ENCODE measurements at places on chromosomes 16 and 17. TPM values are rescaled to one million over a fixed set of nuclear protein-coding genes. Genes with fewer than 3 reads are reported as not detected.

The PHKG2 gene
- 24.7 TPM for polyA plus RNA-seq

DNA sequence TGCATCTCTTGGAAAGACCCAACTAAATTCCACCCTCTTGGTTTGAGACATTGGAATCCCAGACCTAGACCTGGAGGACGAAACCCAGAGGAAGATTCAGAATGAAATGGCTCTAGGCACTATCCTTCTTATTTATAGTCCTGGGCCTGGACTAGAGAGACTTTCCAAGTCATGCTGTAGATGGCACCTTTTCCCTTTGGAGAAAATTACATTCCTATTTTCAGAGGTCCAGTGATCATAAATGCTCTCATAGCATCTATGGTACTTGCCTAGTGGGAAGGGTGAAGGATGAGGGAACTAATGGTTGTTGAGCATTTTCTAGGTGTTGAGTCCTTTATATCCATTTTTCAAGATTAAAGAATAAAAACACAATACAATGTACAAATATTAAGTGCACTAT, 37.1 kb downstream of the SPACA3 start:
- no peak for DNase-seq

- DNase-seq: no peak
Observed at GRCh38 chr16:50040018-50040417, 15.0 kb downstream of the CNEP1R1 start.

GRCh38 chr17:76481071-76481655, 13.8 kb downstream of the AANAT start:
- peak; percentile 82 for DNase-seq

DNA sequence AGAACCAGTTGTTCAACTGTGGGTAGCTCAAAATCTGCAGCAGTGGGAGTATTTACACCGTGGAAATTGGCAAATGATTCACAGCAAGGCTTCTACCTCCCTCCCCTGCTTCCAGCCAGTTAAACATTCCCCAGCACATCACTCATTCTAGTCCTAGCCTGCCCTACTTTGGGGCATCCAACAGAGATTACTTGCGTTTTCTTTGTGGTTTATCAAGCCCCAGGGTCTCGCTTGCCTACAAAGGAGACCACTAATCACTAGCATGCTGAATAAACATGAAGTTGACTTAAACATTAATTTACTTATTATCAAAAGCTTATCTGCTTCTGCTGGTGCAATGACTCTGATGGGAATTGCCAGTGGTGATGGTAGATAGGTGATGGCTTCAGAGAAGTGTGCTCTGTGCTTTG, 94.5 kb downstream of the MARF1 start:
- DNase-seq: no peak

DNA sequence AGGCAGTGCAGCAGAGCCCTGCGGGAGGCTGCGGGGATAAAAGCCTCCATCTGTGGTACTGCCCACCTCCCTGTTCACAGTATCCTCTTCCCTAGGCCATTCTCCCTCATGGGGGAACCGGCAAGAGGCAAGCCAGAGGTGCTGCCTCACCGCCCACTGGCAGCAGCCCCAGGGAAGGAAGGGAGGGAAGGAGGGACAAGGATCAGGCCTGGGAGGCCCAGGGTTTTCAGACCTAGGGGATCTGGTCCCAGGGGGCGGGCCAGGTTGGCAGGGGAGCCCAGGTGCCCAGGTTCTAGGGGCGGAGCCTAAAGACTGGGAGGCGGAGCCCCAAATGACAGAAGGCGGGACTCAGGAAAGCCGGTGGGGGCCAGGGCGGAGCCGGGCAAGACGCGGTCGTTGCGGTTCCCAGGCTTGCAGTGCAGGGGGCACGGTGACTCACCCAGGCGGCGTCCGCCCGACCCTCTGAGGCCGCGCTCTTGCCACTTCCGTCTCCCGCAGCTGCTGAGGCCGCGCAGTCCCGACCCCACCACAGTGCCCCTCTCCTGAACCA, 3.0 kb upstream of the MTMR4 start:
- DNase-seq: no peak

DNA sequence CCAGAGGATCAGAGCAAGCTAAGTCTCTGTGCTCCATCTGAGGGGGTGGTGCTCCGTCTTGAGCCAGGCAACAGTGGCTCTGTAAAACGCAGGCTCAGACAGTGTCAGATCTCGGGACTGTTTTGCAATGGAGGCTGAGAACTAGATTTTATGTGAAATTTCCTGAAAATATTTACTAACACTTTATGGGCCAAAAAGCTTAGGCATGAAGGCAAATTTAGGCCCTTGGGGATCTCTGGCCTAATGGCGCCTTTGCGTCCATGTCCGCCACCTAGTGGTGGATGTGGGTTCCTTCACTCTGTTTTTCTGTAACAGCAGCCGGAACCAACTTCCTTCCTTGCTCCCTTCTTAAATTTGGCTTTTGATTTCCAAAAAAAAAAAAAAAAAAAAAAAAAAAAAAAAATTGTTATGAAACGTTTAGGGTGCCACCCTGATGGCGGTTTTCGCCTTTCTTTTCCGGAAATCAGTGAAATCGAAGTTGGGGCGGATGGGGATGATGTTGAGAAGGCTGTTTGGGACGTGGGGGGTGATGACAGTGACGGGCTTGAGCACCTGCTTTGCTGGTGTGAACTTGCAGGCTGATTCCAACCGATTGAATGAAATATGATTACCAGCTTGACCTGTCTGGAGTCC, 14.0 kb upstream of the ELAC2 start:
- DNase-seq: peak; percentile 37

DNA sequence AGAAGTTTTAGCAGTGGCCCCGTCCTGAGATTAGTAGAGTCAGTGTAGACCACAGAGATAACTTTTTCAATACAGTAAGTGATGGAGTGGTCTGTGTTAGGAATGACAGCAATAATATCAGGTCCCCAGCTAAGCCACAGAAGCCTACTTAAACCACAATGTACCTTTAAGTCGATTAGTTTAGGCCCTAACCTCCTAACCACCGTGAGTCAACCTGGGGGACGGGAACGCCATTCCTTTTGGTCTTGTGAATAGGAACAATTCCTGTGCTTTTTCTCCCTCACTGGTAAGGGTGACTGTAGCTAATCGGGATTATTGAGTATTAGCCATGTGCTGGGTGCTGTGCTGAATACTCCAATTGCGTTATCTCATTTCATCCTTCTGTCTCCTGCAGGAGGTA, 14.0 kb downstream of the YPEL2 start:
- no peak for DNase-seq

GRCh38 chr16:89618109-89618998, 4.9 kb downstream of the DPEP1 start:
- no peak for DNase-seq
